ENCODE measurements at places on chromosomes 12 and 14.

- no peak for DNase-seq
These were observed 74.2 kb upstream of the RASSF8 start for GRCh38 chr12:25884024-25884919.

- no peak for DNase-seq
These were observed 28.8 kb downstream of the GDF11 start for GRCh38 chr12:55771736-55772135.

DNA sequence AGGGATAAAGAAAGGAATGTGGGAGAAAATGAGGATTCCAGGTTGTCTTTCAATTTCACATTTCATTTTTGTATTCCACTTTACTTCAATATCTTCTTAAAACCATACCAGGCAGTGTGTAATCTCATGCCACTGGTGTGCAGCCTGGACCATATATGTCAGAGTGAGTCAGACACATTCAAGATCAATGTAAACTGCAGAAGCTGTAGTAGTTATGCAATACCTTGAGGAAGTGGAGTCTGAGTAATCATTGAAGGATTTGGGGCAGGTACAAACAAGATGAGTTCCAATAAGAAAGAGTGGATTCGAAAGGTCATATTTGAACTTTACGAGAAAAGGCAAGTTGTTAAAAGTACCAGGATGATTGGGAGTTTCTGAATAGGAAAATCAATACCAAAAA is 14.1 kb downstream of the PLCZ1 start:
- no peak for DNase-seq

DNA sequence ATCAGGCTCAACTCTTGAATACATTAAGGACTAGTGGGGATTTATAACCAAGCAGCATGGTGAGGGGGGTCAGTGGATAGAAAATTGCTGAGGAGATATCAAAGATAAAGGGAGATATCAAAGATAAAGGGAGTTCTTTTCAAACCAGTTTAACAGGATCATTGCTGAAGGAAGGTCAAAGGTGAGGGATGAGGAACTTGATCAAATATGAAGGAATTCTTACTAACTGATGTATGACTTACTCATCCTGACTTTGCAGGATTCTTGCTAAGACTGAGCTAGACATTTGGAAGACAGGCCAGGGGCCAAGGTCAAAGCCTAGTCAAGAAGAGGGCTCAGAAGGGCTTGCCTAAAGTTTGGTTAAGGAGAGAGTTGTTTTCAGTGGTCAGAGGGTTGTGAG is 4.8 kb downstream of the ABHD4 start:
- no peak for DNase-seq

GRCh38 chr12:49870501-49871262 is 27.8 kb upstream of the BCDIN3D start:
- DNase-seq = no peak

GRCh38 chr12:71155225-71155624 is 2.6 kb downstream of the TSPAN8 start:
- DNase-seq = no peak

All from activated CD4-positive, alpha-beta T cell treated with anti-CD3 and anti-CD28 coated beads, Interleukin-2, amount 50 U/mL, for 24 hours (primary cell).